ENCODE measurements at places on chromosomes 5 and 9. TPM values are rescaled to one million over a fixed set of nuclear protein-coding genes. Genes with fewer than 3 reads are reported as not detected.

ARL14EPL gene
- not detected for total RNA-seq

DNA sequence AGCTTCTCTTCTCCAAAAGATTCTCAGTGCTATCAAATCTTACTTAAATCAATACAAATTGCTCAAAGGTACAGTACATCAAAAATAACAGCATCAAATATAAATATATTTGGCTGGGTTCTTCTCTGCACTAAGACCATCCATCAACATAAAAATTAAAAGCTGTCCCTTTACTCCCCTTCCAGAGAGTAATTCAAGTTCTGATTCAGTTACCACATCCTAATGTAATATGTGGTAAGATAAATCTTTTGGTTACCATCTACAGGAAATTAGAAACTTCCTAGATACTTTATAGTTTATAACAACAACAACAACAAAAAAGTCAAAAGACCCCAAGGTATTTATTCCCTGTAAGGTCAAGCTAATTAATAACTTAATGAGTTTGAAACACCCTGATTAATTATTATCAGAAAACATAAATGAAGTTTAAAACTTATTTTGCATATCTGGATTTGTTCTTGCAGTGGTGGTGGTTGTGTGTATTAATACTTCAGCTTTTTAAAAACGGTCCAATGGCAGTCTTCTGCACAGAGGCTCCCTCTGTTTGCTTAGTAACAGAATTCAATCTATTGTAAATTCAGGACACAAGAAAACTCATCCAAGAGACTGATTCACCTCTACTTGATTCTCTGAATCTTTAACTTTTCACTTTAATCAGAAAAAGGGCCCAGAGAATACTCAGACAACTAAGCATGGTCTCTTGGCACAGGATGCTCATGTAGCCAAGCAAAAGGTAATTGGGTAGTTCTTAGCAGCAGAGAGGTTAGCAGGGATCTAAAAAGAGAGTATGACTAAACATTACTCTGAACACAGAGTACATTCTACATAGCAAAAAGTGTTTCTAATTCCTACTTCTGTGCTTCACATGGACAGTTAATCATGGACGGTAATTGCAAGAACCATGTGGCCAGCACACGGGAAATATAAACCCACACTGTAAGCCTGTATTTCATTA, 20.1 kb downstream of the DIAPH1 start:
- peaks cover 14% of the 10 kb centered on the region for H3K4me1 ChIP-seq
- peak overlapping the region; percentile 62 for H3K27ac ChIP-seq
- peak; percentile 38 for DNase-seq
- H3K27me3 ChIP-seq, result no peaks in the 10 kb centered on the region
- H3K36me3 ChIP-seq, result no peaks in the 10 kb centered on the region
- H3K4me3 ChIP-seq, result no peak overlapping the region

DNA sequence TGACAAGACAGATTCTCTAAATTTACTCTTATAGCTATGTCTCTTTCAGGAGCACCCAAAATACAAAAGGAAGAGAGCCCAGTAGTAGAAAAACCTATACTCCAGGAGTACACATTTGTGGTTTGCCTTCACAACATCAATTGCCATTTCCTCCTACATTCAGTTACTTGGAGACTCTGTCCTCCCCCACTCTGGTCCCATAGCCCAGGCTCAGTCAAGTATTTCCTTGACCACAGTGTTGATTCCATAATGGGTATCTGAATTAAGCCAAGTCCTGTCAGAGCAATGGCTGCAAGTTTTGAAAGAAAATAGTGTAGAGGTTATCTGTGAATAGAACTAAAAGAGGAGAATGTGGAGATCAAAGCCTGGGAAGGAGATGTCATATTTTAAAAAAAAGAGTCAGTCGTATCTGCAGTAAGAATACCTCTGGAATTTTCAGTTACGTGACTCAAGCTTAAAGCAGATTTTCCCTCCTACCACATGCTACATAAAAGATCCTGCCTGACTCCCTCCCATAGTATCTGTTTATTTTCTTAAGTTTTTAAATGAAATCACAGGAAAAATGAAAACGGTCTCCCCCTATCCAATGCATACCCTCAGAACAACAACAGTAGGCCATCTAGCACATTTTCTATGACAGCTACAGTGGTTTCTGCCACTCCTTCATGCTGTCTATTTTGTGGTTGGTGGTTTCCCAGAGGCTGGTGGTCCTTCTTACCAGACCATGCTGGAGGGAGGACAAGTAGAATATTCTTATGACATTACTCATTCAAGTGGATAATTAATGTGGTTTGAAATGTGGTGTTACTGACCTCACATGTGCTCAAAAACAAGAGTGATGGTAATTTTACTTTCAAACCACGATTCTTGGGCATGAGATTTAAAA, 249.7 kb upstream of the TMEM161B start:
- no peaks in the 10 kb centered on the region for H3K4me1 ChIP-seq
- H3K4me3 ChIP-seq, result no peak overlapping the region
- H3K27me3 ChIP-seq, result no peaks in the 10 kb centered on the region
- no peak for DNase-seq
- no peaks in the 10 kb centered on the region for H3K36me3 ChIP-seq

GRCh38 chr5:96201503-96201902, 231.5 kb downstream of the PCSK1 start:
- H3K27ac ChIP-seq, result no peak overlapping the region
- H3K27me3 ChIP-seq, result no peaks in the 10 kb centered on the region
- H3K4me1 ChIP-seq, result peaks cover 27% of the 10 kb centered on the region
- H3K4me3 ChIP-seq, result no peak overlapping the region
- no peaks in the 10 kb centered on the region for H3K36me3 ChIP-seq

PCDHB8 gene
- 0.36 TPM for total RNA-seq

GRCh38 chr5:132380047-132380446, 10.5 kb downstream of the SLC22A5 start:
- H3K36me3 ChIP-seq, result no peaks in the 10 kb centered on the region
- H3K4me1 ChIP-seq, result no peaks in the 10 kb centered on the region
- H3K27ac ChIP-seq, result no peak overlapping the region
- DNase-seq, result no peak
- H3K27me3 ChIP-seq, result no peaks in the 10 kb centered on the region

DNA sequence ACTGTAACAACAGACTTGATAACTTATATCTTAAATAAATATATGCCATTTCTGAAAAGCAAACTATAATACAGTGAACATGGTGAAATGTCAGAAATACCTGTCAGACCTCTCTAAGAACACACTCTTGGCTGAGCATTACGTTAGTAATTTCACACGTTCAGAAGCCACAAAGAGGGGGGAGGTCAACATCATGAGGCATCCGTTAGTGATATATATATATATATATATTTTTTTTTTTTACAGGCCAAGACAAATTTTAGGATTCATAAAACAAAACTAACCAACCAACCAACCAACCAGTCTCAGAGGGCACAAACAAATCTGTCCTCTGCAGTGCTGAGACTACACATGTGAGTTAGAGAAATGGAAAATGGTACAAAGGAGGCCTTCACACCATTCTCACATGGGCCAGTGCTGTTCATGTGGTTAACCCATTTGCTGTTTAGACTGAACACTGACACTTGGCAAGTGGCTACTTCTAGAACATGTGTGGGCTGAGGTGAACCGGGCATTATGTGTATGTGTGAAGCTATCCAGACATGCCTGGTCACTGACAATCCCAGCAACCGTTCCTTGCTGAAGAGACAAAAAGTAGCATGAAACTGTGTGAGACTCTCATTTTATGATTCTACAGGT, 54.5 kb downstream of the ELL2 start:
- peaks cover 3% of the 10 kb centered on the region for H3K4me1 ChIP-seq
- no peaks in the 10 kb centered on the region for H3K27me3 ChIP-seq
- DNase-seq, result no peak
- H3K4me3 ChIP-seq, result no peak overlapping the region
- peaks cover 67% of the 10 kb centered on the region for H3K36me3 ChIP-seq

GRCh38 chr9:32931129-32931528, 70.3 kb downstream of the APTX start:
- H3K27me3 ChIP-seq, result peaks cover 5% of the 10 kb centered on the region
- no peak overlapping the region for H3K4me3 ChIP-seq
- no peak overlapping the region for H3K27ac ChIP-seq
- no peaks in the 10 kb centered on the region for H3K4me1 ChIP-seq
- DNase-seq, result no peak

GRCh38 chr5:87103616-87104287, 163.9 kb upstream of the RASA1 start:
- DNase-seq, result no peak
- H3K36me3 ChIP-seq, result no peaks in the 10 kb centered on the region
- H3K27me3 ChIP-seq, result no peaks in the 10 kb centered on the region
- no peak overlapping the region for H3K27ac ChIP-seq
- no peak overlapping the region for H3K4me3 ChIP-seq

- no peak overlapping the region for H3K27ac ChIP-seq
- no peak overlapping the region for H3K4me3 ChIP-seq
- no peak for DNase-seq
- peaks cover 13% of the 10 kb centered on the region for H3K27me3 ChIP-seq
- no peaks in the 10 kb centered on the region for H3K36me3 ChIP-seq
Measured at GRCh38 chr5:53552561-53552960, 7.9 kb upstream of the NDUFS4 start.

DNA sequence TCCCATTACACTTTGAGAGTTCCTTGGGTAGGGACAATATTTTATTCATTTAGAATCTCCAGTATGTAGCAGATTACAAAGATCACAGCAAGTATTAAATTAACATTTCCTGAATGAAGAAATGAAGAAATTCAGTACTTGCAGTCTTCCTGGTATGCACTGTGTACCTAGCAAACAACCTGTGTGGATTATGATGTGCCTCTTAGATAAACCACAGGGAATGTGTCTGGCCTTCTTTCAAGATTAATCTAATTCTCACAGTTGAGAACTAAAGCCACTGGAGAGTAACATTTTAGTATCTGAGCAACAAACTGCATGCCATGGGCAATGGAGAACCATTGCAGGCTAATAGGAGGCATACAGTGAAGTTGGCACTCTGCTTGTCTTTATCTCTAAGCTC, 199.4 kb downstream of the AP3B1 start:
- H3K4me3 ChIP-seq, result no peak overlapping the region
- H3K4me1 ChIP-seq, result no peaks in the 10 kb centered on the region
- H3K27ac ChIP-seq, result no peak overlapping the region

PCDHB4 gene
- total RNA-seq, result 1.2 TPM

SPEF2 gene
- 12.7 TPM for total RNA-seq

SPINK13 gene
- not detected for total RNA-seq

DNA sequence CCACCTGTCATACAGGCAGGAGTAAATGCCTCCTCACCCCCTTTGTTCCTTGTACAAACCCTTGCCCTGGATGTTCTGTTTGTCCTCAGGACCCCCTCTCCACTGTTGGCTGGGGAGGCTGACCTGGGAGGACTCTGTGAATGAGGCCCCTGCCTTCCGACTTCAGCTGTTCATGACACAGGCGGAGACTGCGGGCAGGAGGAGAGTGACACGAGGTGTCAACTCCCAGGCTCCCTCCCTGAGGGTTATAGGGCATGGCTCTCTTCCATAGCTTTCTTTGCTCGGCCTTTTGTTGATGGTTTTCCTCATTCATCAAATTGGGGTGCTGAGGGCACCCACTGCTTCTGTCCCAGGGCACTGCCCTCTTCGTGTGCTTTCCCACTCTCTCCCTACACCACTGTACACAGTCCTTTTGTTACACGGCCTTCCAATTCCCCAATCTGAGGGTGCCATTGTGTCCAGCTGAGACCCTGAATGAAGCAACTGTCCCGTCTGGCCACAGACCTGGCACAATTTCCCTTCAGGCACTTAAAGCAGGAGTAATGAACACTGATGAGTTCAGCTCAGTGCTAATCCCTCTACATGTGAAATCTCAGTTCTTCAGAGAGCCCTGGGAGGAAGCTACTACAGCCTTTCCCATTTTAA, 33.8 kb downstream of the KCNIP1 start:
- DNase-seq, result no peak
- H3K27me3 ChIP-seq, result peaks cover 12% of the 10 kb centered on the region
- H3K36me3 ChIP-seq, result no peaks in the 10 kb centered on the region
- H3K4me1 ChIP-seq, result no peaks in the 10 kb centered on the region

- H3K27ac ChIP-seq, result peak overlapping the region; percentile 66
- DNase-seq, result no peak
- H3K36me3 ChIP-seq, result no peaks in the 10 kb centered on the region
- no peak overlapping the region for H3K4me3 ChIP-seq
- H3K27me3 ChIP-seq, result no peaks in the 10 kb centered on the region
Measured at GRCh38 chr5:40478766-40479165, 200.9 kb upstream of the PTGER4 start.

RETREG1 gene
- total RNA-seq, result 8.3 TPM

- DNase-seq, result no peak
- no peak overlapping the region for H3K27ac ChIP-seq
- H3K36me3 ChIP-seq, result no peaks in the 10 kb centered on the region
- no peaks in the 10 kb centered on the region for H3K27me3 ChIP-seq
Measured at GRCh38 chr5:83764101-83764500, 43.4 kb upstream of the HAPLN1 start.

PCDHGA4 gene
- 6.8 TPM for total RNA-seq

ZCCHC7 gene
- total RNA-seq, result 32.6 TPM

DCTN4 gene
- 66.2 TPM for total RNA-seq

GRCh38 chr9:124359426-124359825, 55.8 kb downstream of the PSMB7 start:
- H3K36me3 ChIP-seq, result peaks cover 32% of the 10 kb centered on the region
- H3K4me1 ChIP-seq, result peaks cover 8% of the 10 kb centered on the region
- no peak overlapping the region for H3K4me3 ChIP-seq
- H3K27me3 ChIP-seq, result no peaks in the 10 kb centered on the region
- no peak overlapping the region for H3K27ac ChIP-seq

CCNG1 gene
- total RNA-seq, result 469 TPM

DNA sequence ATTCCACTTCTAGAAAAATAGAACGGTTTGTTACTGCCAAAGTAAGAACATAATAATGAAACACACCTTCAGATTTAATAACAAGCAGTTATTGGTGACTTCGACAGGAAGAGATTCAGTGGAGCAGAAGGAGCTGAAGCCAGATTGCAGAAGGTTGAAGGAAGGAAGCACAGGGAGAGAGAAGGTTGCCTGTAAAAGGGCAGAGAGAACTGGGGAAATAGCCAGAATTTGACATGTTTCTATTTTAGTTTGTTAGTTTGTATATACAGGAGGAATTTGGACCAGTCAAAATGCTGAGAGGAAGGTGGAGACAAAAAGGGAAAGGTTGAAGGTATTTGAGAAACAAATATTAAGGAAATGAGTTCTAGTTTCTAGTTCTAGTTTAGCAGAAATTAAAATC, 269.2 kb upstream of the ELAVL2 start:
- no peaks in the 10 kb centered on the region for H3K4me1 ChIP-seq
- no peaks in the 10 kb centered on the region for H3K27me3 ChIP-seq
- no peak overlapping the region for H3K4me3 ChIP-seq
- H3K36me3 ChIP-seq, result no peaks in the 10 kb centered on the region
- no peak overlapping the region for H3K27ac ChIP-seq

- peaks cover 25% of the 10 kb centered on the region for H3K4me1 ChIP-seq
- H3K36me3 ChIP-seq, result peaks cover 88% of the 10 kb centered on the region
- H3K27ac ChIP-seq, result peak overlapping the region; percentile 39
- H3K4me3 ChIP-seq, result no peak overlapping the region
- peak; percentile 70 for DNase-seq
Measured at GRCh38 chr9:127528422-127529251, 77.3 kb downstream of the LRSAM1 start.
